Stimulated activated CD4-positive, alpha-beta T cell treated with anti-CD3 and anti-CD28 coated beads, Interleukin-12 subunit alpha, Interleukin-12 subunit beta, amount 100 ng/mL, for 24 hours (primary cell): ENCODE measurements at places on chromosomes 3 and 15.

DNA sequence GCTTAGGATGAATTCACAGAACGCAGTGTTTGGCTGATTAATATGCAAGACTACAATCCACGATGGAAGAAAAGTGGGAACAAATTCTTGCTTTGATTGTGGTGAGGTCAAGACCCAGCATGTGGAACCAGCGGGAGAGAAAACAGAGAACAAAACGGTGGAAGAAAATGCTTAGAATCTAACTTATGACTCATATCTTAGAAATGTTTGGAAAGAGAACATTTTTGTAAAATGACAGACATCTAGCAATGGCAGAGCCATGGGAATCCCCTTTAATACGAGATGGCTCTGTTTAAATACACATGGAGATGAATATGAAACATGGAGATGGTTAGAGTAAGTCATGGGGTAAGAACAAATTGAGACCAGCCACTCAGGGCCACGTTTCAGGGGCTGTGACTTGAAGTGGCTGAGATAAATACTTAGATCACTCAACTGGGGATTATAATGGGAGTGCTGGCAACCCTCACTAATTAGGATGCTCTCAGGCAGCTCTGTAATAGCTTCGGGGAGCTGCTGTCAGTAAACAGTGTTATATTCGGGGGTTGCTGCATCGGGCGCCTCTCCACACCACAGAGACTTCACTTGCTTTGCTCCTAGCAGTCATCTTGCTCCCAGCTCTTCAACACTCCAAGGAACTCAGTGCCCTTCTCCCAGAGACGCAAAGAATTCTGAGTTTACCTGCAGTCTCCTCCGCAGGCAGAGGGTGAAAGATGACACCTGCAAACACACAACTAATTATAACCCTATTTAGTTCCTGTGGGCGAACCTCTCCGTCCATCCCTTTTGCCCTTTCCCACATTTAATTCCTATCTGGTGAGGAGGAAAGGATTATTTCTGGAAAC lies 68.0 kb upstream of the ONECUT1 start:
- DNase-seq, result no peak

DNA sequence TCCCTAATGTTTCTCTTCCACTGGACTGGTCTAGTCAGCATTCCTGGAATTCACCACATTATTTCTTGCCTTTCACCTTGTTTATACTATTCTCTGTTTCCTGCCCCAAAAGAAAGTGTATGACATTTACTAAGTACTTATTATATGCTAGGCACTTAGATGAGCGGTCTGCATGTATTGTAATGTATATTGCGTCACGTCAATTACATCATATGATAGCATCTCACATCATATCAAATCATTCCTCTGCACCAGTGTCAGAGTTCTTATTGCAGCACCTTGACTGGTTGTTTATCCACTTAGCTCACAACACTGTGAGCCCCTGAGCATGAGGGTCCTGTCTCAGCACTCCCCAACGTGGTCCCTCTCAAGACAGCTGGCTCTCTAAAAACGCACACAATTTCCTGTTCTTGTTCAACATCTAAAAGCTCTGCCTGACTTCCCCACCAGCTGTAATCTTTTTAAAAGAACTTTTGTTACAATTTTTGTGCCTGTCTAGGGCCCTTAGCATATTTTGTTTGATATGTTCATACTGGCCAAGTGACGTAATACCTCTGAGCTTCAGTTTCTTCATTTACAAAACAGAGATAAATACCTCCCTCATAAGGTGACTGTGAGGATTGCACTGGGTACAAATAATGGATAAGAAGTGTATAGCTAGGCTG lies 58.8 kb downstream of the ARHGAP31 start:
- no peak for DNase-seq

- DNase-seq, result no peak
These were observed 9.4 kb downstream of the IMPG2 start for GRCh38 chr3:101310978-101311375.

DNA sequence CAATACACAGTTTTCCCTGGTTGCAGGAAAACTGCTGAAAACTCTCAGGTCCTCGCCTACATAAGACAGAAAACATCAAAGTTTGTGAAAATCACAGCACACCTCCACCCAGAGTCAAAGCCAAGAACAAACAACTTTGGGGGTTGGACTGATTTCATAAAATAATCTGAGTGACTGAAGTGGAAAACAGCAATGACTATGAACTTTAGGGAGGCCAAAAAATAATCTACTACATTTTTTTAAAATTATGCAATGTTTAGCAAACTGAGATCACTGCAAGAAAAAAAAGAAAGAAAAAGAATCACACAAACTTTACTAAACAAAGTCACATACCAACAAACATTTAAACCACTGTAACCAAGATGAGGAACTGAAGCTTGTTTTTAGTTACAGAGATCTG lies 15.9 kb upstream of the FOXP1 start:
- DNase-seq, result no peak

- DNase-seq, result no peak
These were observed 49.6 kb downstream of the PARP14 start for GRCh38 chr3:122730240-122730639.
